Stimulated activated CD8-positive, alpha-beta memory T cell treated with anti-CD3 and anti-CD28 coated beads, Interleukin-15, amount 100 ng/mL, for 4 hours (primary cell): ENCODE measurements at places on chromosomes 3 and 15.

- no peak for DNase-seq
Observed at GRCh38 chr3:56124546-56124945, 343.7 kb downstream of the ERC2 start.

GRCh38 chr3:120156699-120157098, 62.5 kb upstream of the GSK3B start:
- DNase-seq = no peak

DNA sequence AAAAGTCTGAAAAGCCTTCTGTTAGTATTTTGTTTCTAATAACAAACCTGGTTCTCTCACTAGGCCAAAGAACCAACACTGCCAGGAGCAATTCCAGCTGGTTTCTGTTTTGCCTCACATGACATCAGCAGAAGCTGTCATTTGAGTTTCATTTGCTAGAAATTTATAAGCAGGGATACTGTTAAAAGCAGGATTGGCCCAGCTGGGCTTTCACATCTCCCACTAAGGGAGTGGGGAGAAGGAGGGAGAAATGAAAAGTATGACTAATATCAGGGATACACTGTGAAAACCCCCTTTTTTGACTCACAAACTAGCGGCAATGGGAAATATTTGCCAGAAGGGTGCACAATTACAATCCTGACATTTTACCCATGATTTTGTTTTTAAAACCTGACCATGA, 5.3 kb downstream of the CCDC80 start:
- DNase-seq = no peak

GRCh38 chr3:64685800-64686445, 1.9 kb downstream of the ADAMTS9 start:
- no peak for DNase-seq

DNA sequence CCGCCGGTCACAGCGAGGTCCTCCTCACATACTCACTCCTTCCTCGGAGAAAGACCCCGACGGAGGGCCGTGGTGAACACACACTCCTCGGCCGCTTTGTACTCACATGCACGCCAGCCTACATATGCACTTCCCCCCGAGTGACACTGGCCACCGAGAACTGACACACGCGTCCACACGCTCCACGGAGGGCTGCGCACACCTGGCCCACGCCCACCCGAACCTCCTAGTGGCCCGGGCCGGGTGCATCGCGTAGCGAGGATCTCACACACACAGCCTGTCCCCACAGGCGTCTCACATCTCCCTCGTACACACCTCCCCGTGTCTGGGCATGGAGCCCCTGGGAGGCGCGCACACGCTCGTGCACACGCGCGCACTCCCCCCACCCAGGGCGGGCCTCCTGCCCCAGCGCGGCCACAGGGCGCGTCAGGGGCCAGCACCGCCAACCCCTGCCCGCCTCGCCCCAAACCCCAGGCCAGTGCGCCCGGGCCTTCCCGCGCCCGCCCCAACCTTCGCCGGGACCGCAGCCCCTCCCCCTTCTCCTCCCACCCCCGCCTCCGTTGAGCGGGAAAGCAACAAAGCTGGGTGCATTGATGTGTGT, 411 bp upstream of the C3orf70 start:
- DNase-seq = no peak

- DNase-seq = no peak
Observed at GRCh38 chr3:150349314-150350097, 58.6 kb upstream of the TSC22D2 start.
